ENCODE measurements at places on chromosomes 11 and 22.

DNA sequence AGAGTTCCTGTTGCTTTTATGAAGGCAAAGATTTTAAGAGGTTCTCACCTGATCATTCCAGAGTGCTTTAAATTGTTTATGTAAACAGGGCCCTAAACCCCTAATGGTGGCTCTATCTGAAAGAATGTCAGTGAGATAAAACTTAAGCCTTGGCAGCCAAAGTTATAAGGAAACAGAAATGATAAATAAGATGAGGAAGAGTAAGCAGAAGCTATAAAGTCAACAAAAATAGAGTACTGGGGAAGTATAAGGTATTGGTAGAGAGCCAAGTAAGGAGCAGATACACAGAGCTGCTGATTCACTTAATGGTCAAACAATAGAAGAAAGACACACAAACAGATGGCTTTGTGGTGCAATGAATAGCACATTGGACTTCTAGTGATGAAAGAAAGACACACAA lies 37.9 kb downstream of the TMPRSS5 start:
- DNase-seq: no peak

DNA sequence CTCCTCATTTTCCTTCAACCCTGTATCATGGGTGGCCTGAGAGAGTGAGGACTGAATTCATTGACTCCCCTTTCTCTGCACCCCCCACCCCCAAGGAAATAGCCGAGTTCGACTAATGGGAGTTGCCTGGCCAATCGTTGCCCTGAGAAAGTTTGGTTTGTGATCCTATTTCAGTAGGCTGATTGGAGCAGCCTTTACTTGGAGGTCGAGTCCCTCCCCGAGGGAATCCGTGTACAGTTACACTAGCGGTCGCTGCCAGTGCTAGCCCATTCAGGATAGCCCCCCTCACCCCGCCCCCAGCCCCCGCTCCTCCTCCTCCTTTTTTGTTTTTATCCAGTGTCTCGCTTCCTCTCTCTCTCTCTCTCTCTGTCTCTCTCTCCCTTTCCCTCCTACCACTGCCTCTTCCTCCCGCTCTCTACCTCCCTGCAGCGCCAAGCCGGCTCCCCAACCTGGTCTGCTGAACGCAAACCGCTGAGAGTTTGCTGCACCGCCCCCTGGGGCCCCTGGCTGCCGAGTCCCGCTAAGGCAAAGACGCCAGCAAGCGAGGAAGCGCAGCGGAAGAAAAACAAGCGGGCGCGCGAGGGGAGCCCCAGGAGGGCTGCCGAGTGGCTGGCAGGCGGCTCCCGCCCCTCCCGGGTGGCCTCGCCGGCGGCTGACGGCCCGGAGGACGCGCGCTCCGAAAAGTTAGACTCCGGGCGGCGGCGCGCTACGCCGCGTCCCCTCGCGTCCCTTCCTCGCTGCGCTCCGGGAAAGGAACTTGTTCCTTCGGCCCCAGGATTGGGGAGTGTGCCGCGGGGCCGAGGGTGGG lies at the start of gene GRAMD1B:
GRAMD1B (plus strand) TSS at position 357 of the 808 bp plus-strand sequence. CDS start 524 bp downstream, outside the sequence.
- DNase-seq: no peak

DNA sequence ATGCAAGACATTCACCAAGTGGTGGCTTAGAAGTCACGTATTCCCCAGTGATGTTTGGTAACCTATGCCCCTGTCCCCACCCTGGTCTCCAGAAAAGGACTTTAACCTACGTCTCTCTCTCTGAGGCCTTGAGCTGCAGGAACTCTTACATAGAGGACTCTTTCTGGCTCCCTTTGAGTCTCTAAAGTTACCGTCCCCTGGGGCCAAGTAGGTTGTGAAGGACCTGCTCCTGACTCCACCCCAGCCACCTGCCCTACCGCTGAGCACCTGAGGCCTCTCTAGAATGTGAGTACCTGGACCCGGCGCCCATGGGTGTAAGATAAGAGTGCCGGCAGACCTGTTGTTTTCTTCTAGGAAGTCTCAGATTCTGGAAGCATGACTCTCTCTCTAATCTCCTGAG lies 95.4 kb downstream of the TIMP3 start:
- DNase-seq: no peak

DNA sequence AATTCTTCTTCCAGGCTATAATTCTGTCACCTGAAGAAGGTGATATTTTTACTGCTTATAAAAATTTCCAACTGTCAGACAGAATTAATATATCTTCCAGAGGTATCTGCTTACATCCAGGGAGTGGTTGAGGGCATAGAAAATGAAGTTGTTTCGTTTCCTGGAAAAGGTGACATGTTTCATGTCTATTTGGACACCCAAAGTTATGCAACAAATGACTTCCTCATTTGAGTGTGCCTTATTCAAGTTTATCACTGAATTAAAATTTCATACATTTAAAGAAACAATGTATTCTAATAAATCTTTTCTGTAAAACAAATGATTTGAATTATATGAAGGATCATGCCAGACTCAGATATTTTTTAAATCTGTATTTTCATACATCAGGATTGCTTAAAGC lies 8.5 kb upstream of the GRAMD1B start:
- DNase-seq: no peak

- no peak for DNase-seq
Measured at GRCh38 chr11:60926500-60926899, 2.2 kb downstream of the TMEM132A start.

DNA sequence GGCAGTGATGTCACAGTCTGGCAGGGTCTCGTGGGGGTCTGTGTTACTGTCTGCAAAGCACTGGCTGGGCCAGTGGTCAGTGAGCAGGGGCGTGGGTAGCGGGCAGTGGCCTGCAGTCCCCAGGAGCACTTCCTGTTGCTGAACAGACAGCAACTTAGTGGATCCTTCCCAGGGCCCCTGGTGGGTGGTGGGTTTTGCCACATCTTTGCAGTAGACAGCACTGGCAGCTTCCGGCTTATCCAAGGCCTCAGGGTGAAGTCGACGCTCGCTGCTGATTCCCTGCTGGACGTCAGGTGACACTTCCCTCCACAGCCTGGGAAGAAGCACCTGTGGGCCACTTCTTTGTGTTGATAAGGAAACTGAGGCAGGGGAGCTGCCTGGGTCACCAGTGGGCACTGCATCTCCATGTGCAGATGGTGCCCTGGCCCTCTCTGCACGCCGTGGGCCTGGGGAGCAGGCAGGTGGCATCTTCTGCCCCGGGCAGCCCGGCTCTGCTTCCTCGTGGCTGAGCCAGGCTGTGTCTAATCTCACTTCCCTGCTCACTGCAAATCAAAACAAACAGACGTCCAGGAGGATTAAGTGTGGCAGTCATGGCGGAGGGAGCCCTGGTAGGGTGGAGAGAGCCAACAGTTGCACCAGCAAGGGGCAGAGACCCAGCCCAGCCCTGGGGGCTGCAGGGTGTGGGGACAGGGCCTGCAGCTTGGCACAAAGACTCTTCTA lies 79.8 kb downstream of the KCNQ1 start:
- no peak for DNase-seq

GRCh38 chr22:31087744-31088215 lies 6.7 kb downstream of the SMTN start:
- no peak for DNase-seq

GRCh38 chr22:42754658-42755057 lies 34.0 kb upstream of the A4GALT start:
- DNase-seq: no peak

GRCh38 chr11:105862736-105863367 lies 159.2 kb downstream of the MSANTD4 start:
- no peak for DNase-seq

DNA sequence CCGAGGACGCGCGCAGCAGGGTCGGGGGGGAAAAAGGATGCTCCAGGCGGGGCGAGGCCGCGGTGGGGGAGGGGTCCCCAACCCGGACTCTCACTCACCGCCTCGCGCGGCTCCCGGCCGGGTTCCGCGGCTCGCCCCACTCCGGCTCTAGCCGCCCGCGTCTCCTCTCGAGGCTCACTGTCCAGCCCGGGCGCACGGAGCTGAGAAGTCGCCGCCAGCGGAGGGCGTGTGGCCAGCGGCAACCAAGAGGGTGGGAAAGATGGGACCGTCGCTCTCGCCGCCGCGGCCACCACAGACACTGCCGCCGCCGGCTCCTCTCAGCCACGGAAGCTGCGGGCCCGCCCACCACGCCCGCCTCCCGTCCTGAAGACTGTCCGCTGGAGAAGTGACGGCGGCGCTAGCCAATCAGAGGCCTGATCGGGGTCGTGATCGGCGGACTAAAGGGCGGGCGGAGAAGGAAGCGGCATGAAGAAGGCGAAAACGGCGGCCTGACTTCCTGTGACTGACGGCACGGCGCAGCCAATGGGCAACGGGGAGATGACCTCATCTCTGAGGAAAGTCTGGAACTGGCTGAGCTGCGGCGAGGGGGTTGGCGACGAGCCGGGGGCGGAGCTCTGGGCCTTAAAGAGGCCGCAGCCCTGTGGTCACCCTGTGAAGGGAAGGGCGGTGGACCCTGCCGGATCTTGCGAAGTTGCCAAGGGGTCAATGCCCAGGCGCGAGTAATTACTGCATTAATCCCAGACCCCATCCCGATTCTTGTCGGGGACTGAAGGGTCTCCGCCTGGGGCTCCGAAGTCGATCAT lies at the start of gene MRTFA:
MRTFA (minus strand) TSS at position 340 of the 803 bp plus-strand sequence.
- peak; percentile 85 for DNase-seq

GRCh38 chr11:75269367-75269660 lies 28.7 kb downstream of the TPBGL start:
- no peak for DNase-seq

GRCh38 chr11:37710031-37710430 lies 1112.0 kb upstream of the RAG2 start:
- no peak for DNase-seq

DNA sequence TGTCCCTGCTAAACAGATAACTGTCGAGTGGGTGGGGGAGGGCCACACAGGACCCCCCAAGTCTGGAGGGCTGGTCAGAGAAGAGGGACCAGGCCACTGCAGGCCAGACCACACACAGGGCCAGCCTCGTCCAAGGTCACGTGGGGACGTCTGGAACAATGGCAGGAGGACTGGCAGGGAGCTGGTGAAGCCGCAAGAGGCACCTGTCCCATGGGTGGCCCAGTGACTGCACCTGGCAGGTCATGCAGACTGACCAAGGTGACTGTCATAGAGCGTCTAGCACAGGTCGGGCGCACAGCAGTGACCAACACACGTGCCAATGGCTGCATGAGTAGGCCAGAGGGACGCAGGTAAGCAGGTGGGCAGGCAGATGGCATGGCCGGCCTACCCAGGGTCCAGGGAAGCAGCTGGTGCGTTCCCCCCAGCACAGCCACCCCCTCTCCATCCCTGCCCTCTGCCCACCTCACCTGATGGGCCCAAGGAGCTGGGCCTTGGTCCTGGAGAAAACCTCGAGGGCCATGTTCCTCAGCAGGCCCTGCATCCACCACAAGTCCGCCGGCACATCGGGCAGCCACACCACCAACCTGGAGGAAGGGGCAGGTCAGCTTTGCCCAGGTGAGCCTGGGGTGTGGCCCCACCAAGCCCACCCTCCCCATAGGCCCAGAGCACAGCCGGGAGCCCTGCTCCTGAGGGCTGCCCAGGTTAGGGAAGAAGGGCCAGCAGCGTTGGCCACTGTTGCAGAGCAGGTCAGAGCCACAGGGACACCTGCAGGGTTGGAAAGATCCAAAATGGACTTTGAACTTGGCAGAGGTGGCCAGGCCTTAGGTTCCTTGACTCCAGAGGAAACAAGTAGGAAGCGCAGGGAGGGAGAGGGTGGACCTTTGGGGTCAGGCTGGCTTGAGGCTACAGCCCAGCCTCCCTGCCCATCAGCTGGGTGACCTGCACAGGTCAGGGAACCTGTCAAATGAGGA lies 10.4 kb downstream of the PNPLA5 start:
- DNase-seq: no peak

DNA sequence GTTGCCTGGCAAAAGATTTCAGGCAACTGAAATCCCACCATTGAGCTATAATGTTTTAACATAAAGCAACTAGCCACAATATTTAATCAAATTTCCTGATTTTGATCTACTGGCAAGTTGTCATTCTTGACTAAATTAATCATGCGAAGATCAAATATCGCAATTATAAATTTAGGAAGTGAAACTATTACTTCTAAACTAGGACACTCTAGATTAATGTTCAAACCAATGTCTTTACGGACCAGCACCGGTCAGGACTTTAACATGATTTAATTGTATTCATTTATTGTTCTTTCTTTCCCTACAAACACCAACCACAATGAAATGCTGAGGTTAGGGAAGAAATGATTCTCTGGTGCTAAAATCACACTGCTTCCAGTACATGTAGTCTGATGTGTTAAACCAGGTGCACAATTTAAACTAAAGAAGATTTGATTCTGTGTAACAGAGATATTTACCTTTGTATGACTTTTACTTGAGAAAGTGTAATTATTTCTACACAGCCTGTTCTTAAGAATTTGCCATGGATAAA lies 14.9 kb downstream of the GAS2 start:
- no peak for DNase-seq

- no peak for DNase-seq
Measured at GRCh38 chr11:93732237-93732892, 8.9 kb downstream of the TAF1D start.

DNA sequence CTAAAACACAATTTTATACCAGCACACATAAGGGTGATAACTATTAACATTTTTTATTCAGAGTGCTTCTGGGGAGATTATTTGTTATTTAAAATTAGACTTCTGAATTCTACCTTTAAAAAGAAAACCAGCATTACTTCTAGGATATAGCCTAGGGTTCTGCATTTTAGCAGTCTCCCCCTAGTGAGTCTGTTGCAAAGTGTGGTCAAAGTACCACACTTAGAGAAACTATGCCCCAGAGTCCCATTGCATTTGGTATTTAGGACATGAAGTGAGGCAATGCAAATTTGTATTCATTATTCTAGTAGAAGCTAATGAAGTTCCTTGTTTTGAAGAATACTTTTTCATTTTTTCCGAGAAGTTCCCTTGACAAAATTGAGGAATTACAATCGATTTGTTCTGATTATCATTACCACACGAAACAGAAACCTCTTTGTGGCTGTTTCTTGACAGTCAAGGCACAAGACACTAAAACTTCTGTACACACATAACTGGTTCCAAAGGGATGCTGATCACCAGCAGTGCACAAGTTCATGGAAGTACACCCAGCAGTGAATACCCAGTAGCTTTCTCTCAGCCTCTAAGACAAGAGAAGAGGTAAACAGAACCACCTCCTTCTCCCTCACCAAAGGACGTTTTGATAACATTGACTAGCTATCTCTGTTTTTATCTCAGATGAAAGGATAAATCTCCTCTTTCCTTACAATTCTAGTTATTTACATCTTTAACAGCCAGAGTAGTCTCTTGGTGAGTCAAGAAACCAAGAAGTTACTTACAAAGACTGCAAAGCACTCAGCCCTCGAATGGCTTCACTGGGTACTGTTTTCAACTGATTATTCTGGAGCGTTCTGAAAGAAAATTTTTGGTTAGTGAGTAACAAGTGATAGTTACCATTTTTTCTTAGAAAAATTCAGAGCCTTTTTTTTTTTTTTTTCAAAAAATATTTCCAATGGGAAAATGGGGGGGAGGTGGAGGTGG lies 27.6 kb upstream of the CCDC34 start:
- DNase-seq: no peak

All from cortex of kidney (tissue), 1 donor.